DMS79 (cell line): ENCODE measurements at places on chromosomes 6 and 20.

DNA sequence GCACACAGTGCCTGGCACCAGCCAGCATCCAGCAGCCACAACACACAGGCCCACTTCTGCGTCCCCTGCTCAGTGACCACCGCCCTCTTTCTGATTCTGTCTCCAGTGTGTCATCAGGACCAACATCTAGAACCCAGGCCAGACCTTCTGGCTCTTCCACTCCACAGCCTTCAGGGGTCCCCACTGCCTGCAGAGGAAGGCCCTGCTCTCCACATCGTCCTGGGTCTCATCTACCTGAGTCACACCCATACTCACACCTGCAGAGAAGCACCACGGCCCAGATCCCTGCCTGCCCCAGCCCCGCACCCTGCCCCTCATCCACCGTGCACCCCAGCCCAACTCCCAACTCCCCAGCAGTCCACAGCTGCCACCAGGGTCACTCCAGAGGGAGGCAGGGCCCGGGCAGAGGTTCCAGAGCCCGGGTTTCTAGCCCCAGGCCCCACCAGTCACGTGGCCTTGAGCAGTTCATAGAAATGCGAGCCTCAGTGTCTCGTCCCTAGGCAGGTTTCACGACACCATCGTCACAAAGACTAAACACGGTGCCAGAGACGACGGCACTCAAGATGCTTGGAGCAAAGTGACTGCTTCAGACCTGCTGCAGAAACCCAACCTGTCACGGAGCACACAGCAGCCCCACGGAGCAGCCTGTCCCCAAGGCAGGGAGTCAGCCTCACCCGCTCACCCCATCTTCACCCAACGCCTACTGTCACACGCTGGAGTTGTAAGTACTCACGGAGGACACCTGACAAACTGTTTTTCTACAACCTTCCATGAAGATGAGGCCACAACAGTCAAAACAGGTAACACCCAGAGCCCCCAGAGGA is 16.1 kb downstream of the TAF4 start:
- no peak for DNase-seq

DNA sequence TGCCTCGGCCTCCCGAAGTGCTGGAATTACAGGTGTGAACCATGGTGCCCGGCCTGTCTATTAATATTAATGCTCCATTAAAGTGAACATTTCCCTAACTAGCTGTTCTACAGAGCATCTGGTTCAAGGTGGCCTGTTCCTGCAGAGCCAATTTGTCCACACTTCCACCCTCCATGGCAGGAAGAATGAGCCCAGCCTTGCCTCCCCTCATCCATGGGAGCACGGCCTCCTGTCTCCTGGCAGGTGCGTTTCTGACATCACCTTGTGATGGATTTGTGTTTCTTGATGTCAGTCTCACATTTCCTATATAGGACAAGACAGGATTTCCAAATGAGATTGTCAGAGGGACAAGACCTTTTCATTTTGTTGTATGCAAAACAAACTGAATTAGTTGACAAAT is 105.7 kb upstream of the FRMD1 start:
- DNase-seq = no peak

DNA sequence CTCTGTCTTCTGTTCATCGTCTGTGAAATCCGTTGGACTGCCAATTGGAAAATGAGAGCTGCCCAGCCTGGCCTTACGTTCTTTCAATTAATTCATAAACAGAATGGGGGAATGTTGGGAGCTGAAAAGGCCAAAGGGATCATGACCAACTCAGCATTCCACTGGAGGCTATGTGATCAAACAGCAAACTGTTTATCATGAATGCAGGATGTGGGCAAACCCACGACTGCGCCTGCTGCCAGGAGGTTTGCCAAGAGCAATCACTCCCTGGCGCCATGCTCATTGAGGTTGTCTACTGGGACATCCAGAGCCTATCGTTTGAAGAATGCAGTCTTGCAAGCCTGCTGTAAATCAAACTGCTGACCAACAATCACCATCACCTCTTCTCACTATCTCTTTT is 9.3 kb upstream of the FKBP1A start:
- DNase-seq = no peak

GRCh38 chr20:64217539-64218221 is 37.9 kb upstream of the PCMTD2 start:
- DNase-seq = no peak

DNA sequence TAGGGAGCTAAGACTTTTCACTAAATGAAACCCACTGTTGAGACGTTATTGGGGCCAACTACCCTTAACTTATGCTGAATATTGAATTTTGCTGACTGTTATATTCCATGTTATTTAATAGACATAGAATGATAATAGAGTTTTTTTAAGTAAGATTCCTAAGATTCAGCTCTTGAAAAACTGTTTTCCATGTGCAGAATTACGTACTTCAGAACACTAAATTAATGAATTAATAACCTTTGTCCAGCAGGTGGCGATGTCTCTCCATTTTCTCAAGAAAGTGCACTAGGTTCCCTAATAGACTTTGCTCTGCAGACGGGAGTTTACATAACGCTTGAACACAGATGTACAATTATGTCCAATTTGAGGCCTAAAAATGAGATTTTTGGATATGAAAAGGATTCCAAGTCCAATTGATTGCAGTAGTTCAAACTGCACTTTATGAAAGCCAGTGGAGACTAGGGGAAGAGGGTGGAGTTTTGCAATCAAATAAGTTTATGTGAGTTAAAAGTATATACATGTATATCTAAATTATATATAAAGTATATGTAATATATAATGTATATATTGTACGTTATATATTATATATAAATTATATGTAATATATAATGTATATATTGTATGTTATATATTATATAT is 282.1 kb downstream of the UST start:
- peak; percentile 64 for DNase-seq

- no peak for DNase-seq
These were observed 29.6 kb upstream of the VAPB start for GRCh38 chr20:58359441-58359840.

- no peak for DNase-seq
These were observed 213.8 kb upstream of the CST7 start for GRCh38 chr20:24735263-24735662.

DNA sequence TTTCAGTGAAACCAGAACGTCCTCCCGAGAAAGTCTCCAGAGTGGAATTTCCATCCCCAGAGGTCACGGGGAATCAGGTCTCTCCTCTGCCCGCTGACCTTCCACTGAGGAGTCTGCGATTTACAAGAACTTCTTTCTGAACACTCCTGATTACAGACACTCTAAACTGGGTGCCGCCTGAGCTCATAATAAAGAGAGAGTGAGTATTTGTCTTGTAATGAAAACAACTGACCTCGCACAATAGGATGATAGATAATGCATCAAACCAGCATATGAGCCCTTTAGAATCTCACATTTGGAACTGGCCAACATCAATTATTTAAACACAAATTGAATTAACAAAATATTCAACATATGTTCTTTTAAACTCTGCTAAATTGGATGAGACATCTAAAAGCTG is 47.5 kb downstream of the DLL1 start:
- no peak for DNase-seq

DNA sequence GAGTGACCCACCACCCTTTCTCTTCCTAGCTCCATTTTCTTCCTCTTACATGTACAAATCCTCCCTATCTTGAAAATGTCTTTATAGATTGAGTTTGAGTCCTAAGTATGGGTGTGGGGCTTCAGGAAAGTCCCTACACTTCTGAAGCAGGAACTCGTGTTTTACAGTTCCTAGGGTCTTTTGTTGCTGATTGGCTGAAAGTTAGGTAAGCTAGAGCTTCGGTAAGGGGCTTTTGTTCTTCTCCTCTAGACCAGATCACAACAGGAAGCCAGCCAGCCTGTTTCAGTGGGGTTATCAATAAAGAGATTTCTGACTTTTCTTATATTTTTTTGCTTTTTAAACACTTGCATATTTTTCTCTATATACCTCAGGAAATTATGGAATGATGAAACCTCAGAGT is 51.3 kb downstream of the CNR1 start:
- no peak for DNase-seq

DNA sequence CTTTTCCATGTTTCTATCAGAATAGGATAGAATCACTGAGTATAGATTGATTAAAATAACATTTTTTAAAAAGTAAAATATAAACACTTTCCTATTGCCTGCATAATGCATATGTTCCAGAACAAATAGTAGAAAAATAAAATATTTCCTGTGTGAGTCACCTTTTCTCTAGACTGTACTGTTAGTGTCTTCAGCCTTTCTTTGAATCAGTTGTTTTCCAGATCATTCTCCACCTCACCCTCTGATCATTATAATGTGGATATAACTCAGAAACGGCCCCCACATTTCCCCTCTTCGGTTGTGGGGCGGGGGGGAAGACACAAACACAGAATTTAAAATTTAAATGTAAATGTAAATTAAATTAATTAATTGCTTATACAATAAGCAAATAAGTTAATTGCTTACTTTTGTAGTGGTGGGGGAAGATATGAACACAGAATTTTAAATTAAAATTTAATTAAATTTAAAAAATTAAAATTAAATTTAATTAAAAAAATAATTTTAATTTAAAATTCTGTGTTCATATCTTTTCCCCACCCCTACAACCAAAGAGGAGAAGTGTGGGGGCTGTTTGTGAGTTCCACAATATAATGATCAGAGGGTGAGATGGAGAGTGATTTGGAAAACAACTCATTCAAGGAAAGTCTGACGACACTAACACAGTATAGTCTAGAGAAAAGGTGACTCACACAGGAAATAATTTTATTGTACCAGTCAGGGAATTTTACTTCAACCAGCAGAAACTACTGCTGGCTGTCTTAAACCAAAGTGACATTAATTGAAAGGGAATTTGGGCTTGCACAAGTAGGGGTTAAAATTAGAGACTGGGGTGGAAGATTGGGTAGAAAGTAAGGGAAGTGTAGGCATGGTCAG is 37.1 kb upstream of the PROKR2 start:
- no peak for DNase-seq

DNA sequence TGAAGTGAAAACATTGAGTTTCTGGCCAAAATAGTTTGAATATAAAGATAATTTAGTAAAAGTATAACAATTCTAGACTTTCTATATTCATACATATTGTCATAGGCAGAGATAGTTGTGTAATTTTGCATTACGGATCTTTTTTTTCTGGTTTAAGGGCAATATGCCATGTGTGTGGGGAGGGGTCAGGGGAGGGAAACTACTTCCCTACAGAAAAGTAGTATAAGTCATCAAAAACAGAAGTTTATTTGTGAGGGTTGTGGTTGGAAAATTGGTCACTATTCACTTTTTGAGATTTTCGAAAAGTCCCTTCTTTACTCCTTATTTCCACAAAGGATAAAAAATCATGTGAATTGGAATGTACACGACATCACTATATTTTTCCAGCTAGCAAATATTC is 288.2 kb upstream of the PREP start:
- no peak for DNase-seq

- DNase-seq = no peak
These were observed 226.8 kb upstream of the PDE10A start for GRCh38 chr6:165889636-165890403.
